OCI-LY7 (cell line): ENCODE measurements at places on chromosomes 16 and 17. TPM values are rescaled to one million over a fixed set of nuclear protein-coding genes. Genes with fewer than 3 reads are reported as not detected.

- DNase-seq: no peak
Observed at GRCh38 chr16:81165411-81166097, 69.4 kb upstream of the GCSH start.

CDRT15 gene
- total RNA-seq: not detected in 2 replicates

DNA sequence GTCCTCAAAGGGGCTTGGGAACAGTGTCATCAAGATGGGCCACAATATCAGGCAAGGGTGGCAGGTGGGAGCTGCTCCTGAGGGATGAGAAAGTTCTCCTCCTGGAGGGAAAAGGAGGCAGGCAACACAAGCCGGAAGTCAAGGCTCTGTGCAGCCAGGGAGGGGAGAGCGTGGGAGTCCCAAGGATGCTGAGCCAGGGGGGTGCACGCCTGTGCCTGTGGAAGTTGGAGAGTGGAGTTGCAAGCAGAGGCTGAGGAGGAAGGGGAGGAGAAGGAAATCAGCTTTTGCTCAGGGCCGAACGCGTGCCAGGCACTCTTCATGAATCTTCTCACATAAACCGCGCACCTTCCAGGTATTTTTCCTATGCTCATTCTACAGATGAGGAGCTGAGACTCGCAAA, 7.4 kb upstream of the SLC13A2 start:
- no peak for DNase-seq

DNA sequence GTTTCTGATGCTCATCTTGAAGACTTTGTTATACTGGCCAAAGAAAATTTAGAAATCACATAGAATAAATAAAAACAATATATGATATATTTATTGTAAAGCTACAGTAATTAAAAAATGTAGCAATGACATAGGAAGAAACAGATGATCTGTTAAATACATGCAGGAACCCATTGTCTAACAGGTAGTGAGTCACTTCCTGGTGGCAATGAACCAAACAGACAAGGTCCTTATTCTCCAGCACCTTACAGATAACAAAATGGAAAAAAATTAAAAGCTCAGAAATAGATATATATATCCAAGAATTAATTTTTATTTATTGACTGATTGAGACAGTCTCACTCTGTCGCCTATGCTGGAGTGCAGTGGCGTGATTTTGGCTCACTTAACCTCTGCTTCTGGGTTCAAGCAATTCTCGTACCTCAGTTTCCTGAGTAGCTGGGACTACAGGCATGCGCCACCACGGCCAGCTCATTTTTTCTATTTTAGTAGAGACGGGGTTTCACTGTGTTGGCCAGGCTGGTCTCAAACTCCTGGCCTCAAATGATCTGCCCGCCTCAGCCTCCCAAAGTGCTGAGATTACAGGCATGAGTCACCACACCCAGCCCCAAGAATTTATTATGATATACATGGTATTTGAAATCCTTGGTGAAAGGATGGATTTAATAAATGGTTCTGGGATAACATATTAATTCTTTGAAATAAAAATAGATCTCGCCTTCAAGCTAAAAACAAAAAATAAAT, 7.5 kb downstream of the NETO2 start:
- DNase-seq: no peak
